ENCODE measurements at places on chromosomes 13 and 19. TPM values are rescaled to one million over a fixed set of nuclear protein-coding genes. Genes with fewer than 3 reads are reported as not detected.

DNA sequence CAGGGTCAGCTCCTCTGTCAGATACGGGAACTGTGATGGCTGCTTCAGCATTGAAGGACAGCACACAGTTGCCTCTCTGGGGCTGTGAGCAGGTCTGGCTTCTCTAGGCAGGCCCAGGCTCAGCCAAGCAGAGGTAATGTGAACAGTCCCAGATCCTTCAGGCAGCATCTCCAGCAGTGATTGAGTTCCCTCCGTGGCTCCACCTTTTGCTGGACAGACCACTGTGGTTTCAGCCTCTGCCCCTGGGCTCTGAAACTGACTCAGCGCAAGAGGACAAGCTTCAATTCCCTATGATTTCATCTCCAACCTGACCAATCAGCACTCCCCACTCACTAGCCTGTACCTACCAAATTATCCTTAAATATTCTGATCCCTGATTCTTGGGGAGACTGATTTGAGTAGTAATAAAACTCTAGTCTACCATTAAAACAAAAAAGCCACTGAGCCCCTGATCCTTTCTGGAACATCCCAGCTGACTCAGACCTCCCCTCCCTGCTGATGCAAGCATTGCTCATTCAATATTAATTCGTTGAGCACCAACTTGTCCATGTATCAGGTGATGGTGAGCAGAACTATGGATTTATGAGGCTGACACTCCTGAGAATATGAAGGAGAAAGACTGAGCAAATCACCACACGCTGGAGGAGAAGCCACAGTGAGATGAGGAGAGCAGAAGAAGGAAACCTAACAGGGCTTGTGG, 16.7 kb downstream of the GSX1 start:
- no peaks in the 10 kb centered on the region for H3K36me3 ChIP-seq
- H3K4me3 ChIP-seq = no peak overlapping the region
- peaks cover 6% of the 10 kb centered on the region for H3K27me3 ChIP-seq

DNA sequence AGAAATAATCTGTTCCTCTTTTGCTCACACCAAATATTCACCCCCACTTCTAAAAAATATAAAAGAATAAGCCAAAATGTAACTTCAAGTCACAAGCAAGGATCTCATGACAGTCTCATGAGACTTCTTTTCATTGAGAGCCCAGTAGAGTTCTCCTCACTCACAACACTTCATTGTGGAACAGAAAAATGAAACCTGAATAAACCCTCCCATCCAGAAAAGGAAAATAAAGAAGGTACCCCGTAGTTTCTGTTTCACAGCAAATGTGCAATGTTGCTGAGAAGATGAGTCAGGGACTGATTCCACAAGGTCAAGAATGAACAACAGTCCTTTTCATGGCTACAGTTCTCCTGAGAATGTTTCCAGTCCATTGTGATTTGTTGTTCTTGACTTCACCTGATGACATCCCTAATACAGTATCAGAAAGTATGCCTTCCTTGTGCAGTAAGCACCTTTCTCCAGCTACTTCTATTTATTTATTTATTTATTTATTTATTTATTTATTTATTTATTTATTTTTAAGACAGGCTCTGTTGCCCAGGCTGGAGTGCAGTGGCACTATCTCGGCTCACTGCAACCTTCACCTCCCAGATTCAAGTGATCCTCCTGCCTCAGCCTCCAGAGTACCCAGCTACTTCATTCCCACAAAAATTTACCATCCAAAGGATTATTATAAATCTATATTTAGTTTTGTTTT, 6.4 kb upstream of the ZNF841 start:
- no peak overlapping the region for H3K4me3 ChIP-seq

DNA sequence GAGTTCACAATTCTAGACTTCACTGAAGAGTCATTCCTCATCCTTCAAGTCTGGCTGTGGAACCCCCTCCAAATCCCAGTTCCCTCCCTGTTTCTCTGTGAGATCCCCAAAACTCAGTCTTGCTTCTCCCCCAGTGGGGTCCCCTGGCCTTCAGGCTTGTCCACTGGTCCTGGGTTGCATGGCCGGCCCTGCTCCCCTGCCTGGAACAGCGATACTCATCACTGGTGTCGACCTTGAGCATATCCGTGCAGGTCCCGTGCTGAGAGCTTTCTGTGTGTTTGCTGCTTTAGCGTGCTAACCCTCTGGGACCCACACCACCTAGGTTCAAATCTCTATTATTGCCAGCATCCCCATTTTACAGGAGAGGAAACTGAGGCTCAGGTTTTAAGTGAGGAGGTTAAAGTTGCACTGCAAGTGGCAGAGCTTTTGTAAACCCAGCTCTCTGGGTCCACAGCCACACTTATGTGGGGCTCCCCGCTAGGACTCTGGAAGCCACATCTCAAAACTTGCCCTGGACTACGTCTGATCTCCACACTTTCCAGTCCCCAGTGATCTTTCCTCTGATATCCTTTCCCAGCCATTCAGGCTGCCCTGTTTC, 15.5 kb downstream of the LIPE start:
- no peak overlapping the region for H3K27ac ChIP-seq
- H3K36me3 ChIP-seq = no peaks in the 10 kb centered on the region
- no peak for DNase-seq
- no peaks in the 10 kb centered on the region for H3K4me1 ChIP-seq
- H3K27me3 ChIP-seq = no peaks in the 10 kb centered on the region

DNA sequence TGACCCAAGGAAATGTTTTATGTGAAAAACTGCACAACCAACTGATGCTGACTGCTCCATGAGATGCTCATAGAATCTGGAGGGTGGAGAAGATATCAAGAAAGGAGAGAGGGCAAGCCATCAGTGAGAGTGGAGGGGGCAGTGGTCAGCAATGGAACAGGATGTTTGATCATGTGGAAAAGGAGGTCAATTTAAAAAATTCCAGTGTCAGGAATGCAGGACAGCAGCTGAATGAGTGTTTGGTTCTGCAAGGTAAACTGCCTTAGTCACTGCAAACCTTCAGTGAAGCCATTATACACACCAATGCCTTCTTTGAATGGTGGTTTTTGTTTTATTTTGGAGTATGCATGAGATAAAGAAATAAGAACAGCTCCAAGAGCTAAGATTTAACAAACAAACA, 121.5 kb downstream of the FGF14 start:
- no peaks in the 10 kb centered on the region for H3K4me1 ChIP-seq
- H3K36me3 ChIP-seq = no peaks in the 10 kb centered on the region
- no peak overlapping the region for H3K4me3 ChIP-seq
- no peak for DNase-seq
- no peaks in the 10 kb centered on the region for H3K27me3 ChIP-seq

GRCh38 chr13:27383104-27383921, 41.1 kb upstream of the GTF3A start:
- H3K4me3 ChIP-seq = no peak overlapping the region
- no peaks in the 10 kb centered on the region for H3K36me3 ChIP-seq
- H3K27me3 ChIP-seq = no peaks in the 10 kb centered on the region
- no peak for DNase-seq
- no peak overlapping the region for H3K27ac ChIP-seq
- no peaks in the 10 kb centered on the region for H3K4me1 ChIP-seq

Gene ZNF66
- 13.5 TPM for total RNA-seq

- H3K27me3 ChIP-seq = no peaks in the 10 kb centered on the region
- H3K4me1 ChIP-seq = no peaks in the 10 kb centered on the region
- peaks cover 37% of the 10 kb centered on the region for H3K36me3 ChIP-seq
- DNase-seq = no peak
- H3K27ac ChIP-seq = no peak overlapping the region
Measured at GRCh38 chr19:49106648-49107135, 7.5 kb upstream of the LIN7B start.

Gene OR7D2
- 0.17 TPM for total RNA-seq

GRCh38 chr19:1173159-1173844, 766 bp downstream of the SBNO2 start:
- DNase-seq = no peak
- H3K36me3 ChIP-seq = no peaks in the 10 kb centered on the region
- peak overlapping the region; percentile 100 for H3K4me3 ChIP-seq
- H3K27me3 ChIP-seq = no peaks in the 10 kb centered on the region
- peaks cover 22% of the 10 kb centered on the region for H3K4me1 ChIP-seq

DNA sequence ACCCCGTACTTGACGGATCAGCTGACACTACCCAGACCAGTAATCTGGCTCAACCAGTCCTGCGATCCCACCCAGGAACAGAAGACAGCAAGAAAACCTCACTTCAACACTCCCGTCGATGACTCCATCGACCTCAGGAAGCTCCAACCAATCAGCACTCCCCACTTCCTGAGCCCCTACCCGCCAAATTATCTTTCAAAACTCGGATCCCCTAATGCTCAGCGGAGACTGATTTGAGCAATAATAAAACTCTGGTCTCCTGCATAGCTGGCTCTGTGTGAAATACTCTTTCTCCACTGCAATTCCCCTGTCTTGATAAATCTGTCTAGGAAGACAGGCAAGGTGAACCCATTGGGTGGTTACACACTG, 1.2 kb downstream of the LSM4 start:
- no peak overlapping the region for H3K27ac ChIP-seq
- no peaks in the 10 kb centered on the region for H3K27me3 ChIP-seq
- no peak overlapping the region for H3K4me3 ChIP-seq
- H3K4me1 ChIP-seq = peaks cover 14% of the 10 kb centered on the region
- H3K36me3 ChIP-seq = no peaks in the 10 kb centered on the region
- no peak for DNase-seq

DNA sequence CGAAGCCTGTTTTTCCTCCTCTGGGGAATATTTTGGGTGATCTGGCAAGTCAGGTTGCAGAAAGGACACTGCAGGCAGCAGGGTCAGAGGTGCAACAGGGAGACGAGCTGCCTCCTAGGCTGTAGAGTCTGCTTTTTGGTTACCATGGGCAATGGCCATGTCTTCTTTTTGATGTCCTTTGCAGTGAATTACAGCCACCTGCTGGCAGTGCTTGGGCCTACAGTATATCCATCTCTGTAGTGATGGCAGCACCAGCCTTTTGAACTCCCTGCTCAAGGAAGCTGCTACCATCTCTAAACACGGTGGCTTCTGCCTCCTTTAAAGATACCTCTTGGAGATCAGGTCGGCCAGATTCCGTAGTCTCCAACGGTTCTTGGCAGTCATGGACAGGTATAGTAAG, 73.9 kb downstream of the WTIP start:
- no peaks in the 10 kb centered on the region for H3K27me3 ChIP-seq
- H3K4me3 ChIP-seq = no peak overlapping the region
- DNase-seq = no peak
- no peak overlapping the region for H3K27ac ChIP-seq
- no peaks in the 10 kb centered on the region for H3K36me3 ChIP-seq

GRCh38 chr13:76634431-76635191, 251.6 kb downstream of the KCTD12 start:
- no peak overlapping the region for H3K4me3 ChIP-seq
- H3K4me1 ChIP-seq = no peaks in the 10 kb centered on the region
- H3K36me3 ChIP-seq = no peaks in the 10 kb centered on the region
- H3K27ac ChIP-seq = no peak overlapping the region

GRCh38 chr13:30319655-30320054, 12.3 kb upstream of the KATNAL1 start:
- no peak overlapping the region for H3K4me3 ChIP-seq
- no peak overlapping the region for H3K27ac ChIP-seq
- H3K4me1 ChIP-seq = no peaks in the 10 kb centered on the region
- no peak for DNase-seq
- H3K36me3 ChIP-seq = no peaks in the 10 kb centered on the region
- no peaks in the 10 kb centered on the region for H3K27me3 ChIP-seq

Data from prostate gland (tissue), 2 donors.